Left forelimb (tissue), 1 donor: ENCODE measurements at places on chromosomes 2 and 18.

DNA sequence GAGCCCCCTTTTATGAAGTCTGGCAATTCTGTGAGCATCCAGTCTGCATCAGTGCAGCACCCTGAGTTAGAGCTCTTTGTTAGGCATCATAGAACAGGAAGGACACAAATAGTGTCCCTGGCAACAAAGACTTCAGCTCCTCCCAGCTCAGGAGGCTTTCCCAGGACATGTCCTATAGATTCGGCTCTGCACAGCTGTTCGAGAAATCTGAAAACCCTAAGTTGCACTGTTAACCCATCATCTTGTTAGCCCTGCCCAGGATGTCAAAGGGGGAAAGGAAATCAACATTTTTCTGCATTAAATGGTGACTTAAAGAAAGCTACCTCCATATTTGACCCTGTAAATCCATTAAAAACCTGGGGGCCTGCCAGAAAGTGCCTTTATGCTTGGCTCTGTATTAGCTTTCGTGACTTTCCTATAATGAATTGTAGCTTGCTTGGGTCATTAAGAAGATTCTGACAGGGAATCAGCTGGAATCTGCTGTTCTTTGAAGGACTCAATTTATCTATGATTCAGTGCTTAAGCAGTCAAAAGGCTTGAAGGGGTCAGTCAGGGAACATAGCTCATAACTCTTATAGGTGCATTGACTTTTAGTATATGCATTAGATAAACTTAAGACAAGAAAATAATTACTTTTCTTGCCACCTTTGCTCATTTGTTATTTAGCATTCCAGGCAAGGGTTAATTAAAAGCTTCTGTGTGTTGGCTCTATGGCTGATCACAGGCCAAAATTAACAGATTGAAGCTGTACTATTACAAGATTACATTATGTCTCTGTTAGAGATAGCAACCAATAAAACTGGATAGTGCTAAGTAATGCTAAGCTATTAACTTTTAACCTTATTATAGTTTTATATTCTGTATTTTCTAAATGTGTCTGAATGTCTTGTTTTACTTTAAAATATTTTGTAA, 20.6 kb downstream of the ERMN start:
- no peak for DNase-seq

GRCh38 chr2:97868986-97869721, 126.6 kb downstream of the TMEM131 start:
- DNase-seq: no peak

- DNase-seq: peak; percentile 63
Measured at GRCh38 chr2:239559417-239560261, 158.8 kb upstream of the HDAC4 start.

DNA sequence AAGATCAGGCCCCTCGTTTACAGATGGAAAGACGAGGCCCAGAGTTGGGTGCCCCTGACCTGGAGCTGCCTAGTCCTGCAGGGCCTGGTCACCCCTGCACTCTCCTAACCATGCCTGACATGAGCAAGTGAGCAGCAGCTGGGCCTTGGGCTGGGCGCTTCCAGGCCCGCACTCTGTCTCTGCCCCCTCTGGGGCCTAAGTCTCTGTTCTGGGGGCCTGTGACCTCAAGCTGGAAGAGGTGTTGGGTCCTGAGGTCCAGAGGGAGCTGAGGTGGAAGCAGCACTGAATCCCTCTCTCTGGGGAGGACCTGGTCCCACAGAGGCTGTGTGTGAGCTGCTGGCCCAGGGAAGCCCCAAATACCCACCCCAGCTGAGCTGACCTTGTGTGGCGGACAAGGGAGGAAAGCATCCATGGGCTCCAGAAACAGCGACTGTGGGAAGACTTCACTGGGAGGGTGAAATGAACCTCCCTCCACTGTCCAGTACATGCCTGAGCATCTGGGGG, 46.1 kb upstream of the GPC1 start:
- no peak for DNase-seq

DNA sequence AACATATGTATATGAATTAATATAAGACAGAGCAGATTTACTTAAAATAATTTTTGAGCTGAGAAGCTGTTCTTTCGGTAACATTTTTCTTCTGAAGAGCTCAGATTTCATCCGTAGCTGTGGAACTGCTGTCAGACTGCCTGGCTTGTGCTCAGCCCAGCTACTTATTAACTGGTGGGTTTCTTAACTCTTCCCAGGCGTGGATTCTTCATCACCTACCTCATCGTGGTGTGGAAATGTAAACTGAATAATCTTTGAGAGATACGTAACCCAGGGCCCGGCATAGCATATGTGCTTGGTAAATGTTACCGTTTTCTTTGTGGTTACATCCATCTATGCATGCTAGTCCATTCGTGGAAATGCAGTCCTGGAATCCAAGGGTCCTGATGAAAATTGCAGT, 145.0 kb downstream of the MCFD2 start:
- DNase-seq: no peak

DNA sequence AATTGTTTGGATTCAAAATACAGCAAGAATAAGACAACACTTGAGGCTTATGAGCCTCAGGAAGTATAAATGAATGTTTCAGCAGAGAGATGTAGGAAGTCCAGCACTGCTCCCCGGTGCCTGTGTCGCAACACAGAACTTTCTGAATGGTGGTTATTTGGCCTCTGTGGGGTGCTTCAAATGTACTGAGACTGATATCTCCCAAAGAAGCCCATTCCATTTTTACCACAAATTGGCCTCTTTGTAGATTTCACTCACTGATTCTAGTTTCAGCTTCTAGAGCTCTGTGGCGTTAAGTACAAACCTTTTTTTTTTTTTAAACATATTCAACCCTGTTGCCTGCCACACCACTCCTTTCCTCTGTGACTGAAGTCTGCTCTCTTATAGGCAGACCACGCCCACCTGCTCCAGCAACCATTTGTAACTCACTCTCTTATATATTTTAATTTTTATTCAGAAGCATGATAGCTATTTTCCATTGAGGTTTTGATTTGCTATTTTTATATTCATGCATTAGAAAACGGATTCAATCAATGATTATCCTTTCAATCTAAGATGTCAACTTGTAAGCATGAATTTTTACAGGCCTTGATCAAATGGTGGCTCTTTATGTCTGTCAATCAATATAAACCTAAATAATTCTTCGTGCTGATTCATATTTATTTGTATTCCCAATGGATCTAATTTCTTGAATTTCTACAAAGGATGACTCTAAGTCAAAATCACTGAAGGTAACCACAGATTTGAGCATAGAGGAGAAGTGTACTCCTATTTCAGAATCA, 277.1 kb upstream of the CCDC68 start:
- DNase-seq: no peak

GRCh38 chr2:68710336-68710735, 24.3 kb upstream of the ARHGAP25 start:
- DNase-seq: no peak
